Ureter (tissue), 1 donor: ENCODE measurements at places on chromosomes 13 and 19. TPM values are rescaled to one million over a fixed set of nuclear protein-coding genes. Genes with fewer than 3 reads are reported as not detected.

Gene GJB2
- total RNA-seq: 4.9 TPM

Gene CKAP2
- 7.9 TPM for total RNA-seq

Gene ATP8A2
- total RNA-seq: 0.13 TPM

- no peak for DNase-seq
Observed at GRCh38 chr13:32471187-32471922, 43.4 kb upstream of the N4BP2L1 start.

DNA sequence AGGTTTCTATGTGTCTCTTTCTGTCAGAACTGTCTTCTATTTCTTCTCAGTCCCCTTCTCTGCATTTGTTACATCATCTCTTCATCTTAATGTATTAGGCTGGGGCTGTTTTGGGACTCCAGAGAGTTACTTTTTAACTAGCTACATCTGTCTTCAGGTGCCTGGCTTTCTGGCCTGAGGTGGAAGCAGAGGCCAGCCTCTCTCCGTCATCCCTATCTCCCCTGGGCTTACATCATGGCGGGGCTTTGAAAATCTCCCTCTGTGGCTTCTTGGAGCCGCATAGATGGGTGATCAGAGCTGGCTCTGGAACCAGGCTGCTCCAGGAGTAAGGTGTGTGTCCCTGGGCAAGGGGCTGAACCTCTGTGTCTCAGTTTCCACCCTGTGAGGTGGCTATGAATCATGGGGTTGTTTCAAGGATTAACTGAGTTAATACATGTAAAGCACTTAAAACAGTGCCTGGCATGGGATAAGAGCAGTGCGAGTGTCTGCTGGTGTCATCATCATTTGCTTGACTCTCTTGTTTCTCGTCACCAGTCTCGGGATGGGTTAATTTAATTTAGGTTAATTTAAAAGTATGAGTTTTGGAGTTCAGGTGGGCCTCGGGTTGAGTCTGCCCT is 2.0 kb downstream of the EPN1 start:
- no peak for DNase-seq

DNA sequence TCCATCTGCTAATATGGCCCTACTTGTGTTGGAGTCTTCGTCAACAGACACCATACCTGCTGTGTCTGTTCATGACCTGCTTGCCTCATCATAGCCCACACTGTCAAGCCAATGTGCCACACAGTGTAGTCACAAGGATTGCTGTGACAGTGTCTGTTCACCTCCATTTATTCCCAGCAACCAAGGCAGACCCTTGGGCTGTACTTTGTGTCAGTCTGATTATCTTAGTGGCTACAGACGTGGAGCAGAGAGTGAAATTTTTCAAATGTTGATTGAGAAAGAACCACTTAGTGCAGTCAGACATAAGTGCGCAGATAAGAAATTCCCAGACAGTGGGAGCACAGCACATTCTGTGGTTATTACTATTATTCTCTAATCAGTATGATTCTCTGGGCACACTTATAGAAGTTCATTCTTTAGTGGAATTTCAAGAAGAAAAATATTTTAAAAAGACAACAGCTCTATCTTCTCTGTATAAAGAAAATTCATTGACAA is 184.6 kb downstream of the GPC6 start:
- DNase-seq: no peak

DNA sequence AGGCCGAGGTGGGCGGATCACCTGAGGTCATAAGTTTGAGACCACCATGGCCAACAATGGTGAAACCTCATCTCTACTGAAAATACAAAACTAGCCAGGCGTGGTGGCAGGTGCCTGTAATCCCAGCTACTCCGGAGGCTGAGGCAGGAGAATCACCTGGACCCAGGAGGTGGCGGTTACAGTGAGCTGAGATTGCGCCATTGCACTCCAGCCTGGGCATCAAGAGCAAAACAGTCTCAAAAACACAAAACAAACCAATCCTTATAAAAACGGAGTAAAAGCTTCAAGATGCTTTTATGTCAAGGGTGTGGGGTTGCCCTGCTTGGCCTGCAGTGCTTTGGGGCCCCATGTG is 7.2 kb downstream of the ACP4 start:
- DNase-seq: no peak

DNA sequence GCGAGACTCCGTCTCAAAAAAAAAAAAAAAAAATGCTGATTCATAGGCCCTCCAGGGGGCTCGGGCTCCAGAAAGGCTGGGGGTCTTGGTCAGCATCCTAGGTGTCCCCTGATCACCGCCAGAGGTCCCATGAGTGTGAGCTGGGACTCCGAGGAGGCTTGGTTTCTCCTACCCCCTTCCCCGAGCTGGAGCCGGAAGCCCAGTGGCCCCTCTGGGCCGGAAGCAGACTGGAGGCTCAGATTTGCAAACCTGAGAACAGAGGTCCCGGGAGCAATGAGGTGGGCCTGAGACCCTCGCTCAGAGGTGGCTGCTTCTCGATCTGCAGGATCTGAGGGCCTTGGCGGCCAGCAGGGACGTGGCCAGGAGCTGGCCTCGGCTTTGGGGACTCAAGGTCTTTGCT is 41.5 kb downstream of the EFNA2 start:
- DNase-seq: no peak
